ENCODE measurements at places on chromosomes 7 and 10.

GRCh38 chr7:44276571-44277221 lies 48.7 kb downstream of the CAMK2B start:
- DNase-seq = no peak

GRCh38 chr10:68721673-68722335 lies 765 bp downstream of the CCAR1 start:
- DNase-seq = no peak

GRCh38 chr10:78658645-78659597 lies 409.8 kb upstream of the ZMIZ1 start:
- DNase-seq = no peak

DNA sequence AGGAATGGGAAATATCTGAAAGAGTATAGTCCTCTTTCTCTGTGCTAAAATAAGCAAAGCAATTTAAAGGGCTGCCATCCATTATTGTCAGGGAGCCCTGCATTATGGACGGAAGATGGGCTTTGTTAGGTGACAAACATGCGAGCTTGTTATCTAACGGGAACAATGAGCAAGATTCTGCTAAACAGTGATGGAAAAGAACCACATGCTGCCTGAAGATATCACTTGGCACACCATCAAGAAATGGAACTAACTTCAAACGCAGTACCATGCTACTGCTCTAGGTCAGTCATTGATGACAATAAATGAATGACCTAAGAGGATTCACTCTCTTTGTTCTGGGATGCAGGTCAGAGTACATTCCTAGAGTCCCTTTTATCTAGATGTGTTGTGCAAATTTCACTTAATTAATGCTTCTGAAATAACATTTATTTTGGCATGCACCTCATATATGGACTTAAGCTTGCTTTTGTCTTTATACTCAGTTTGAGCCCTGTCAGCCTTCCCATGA lies 175.7 kb upstream of the PTN start:
- no peak for DNase-seq

GRCh38 chr10:12158111-12158510 lies 28.6 kb downstream of the SEC61A2 start:
- DNase-seq = no peak

DNA sequence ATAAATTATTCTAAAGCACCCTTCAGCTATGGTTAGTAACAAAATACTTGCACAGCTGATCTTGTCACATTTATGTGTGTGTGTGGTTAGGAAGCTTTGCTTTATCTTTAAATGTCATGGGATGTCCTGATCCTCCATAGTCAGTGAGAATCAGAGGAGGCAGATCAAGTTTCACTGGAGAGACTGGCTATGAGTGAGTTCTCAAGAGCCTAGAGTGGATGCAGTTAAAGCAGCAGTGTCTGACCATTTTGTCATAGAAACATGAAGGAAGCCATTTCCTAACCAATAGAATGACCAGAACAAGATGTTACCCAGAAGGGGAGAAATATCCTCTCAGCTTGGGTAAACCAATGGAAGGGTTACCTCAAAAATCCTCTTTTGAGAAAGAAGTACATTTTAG lies 207.2 kb upstream of the DKK1 start:
- DNase-seq = no peak

DNA sequence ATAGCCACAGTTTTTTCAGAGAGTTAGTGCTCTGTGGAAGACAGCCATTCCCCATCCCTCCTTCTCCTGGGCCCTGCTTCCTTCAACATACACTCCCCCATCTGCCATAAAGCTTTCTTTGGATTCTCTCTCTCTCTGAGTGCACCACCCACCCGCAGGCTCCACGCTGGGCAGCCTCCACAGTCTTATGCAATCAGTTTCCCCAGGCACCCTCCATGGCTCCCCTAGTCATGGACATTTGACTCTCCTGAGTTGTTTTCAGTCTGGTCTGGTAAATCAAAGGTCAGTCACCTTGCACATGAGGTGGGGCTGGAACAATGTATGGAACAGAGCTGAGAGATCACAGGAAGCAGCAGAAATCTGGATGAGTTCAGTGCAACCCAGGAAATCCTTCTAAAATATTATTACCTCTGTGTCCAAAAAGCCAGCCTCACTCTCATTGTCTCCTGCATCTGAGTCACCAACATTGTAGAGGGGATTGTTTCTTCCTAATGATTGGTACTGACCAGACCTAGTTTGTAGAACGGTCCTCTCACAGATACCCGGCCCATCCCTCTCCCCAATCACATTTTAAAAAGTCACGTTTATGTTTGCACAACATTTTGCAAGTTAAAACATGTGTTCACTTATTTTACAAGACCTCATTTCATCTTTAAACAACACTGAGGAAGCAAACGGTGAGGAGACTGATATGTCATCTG lies 70.1 kb downstream of the CYCS start:
- no peak for DNase-seq

DNA sequence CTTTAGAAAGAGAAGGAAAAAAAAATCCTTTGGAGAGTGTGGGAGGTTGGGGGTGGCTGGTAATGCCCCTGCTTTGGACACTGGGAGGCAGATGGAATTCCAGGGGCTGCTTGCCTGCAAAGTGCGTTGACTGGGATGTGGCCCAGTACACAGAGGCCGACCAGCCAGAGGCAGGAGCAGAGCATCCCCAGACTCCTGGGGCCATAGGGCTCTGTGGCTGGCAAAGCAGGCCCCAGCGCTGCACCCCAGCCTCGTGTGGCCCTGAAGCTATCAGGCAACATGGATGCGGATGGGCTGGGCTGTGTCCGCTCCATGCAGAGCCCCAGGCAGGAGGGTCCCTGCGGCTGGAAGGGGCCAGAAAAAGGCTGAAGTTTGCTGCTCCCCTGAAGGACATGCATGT lies 361.6 kb upstream of the FZD8 start:
- no peak for DNase-seq

GRCh38 chr7:24478137-24478655 lies 95.1 kb upstream of the PALS2 start:
- DNase-seq = no peak

GRCh38 chr10:124696446-124697392 lies 47.5 kb downstream of the FAM53B start:
- no peak for DNase-seq

DNA sequence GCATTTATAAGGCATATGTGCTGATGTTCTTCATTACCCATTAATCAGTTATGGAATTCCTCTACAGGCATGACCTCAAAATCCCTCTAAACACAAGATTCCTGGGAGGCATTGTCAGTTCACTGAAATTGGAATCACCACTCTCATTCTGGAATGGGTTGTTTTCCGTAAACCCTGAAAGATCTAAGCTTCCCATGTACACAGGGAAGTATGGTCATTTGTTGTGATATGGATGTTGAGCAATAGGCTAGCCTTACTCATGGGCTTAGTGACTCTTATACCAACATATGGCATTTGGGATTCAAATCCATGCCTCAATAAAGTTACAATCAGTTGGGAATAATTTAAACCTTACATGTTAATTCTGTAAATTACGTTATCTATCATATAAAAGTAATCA lies 258.0 kb downstream of the XPNPEP1 start:
- no peak for DNase-seq

- DNase-seq = no peak
Observed at GRCh38 chr10:69655124-69655867, 25.2 kb downstream of the FAM241B start.

DNA sequence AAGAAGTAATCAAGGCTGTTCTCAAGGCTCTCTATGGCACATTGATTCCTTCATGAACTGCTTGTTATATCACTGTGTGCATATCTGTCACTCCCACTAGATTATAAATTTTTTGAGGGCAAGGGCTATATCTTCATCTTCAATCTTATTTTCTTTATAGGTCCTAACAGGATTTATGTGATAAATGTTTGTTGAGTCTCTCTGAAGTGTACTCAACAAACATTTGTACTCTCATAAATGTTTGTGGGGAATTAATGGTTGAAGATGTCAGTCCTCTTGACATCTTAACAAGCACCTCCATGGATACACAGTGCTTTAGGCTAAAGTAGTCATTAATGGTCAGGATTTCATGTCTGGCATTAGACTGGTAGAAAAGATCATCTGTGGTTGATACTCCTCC lies 143.2 kb downstream of the RNLS start:
- DNase-seq = no peak

- DNase-seq = no peak
Observed at GRCh38 chr10:93139059-93139655, 65.5 kb downstream of the CYP26A1 start.

- no peak for DNase-seq
Observed at GRCh38 chr7:147014286-147014955, 897.8 kb downstream of the CNTNAP2 start.

DNA sequence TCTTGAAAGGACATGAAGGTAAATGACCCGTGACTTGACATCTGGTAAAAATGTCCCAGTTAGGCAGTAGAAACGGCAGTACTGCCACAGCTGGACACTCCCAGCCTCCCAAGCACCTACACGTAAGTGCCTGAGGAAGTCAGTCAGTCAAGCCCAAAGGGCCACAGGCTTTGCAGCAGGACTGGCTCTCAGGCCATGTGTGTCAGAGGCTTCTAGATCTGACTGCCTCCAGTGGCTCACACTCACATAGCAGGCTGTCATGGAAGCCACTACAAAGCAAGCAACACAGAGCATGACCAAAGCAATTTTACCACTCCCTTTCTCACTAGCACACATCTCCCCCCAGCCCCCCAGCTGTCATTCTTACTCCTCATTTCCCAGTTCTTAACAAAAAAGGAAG lies 17.8 kb upstream of the CCNJ start:
- DNase-seq = no peak

DNA sequence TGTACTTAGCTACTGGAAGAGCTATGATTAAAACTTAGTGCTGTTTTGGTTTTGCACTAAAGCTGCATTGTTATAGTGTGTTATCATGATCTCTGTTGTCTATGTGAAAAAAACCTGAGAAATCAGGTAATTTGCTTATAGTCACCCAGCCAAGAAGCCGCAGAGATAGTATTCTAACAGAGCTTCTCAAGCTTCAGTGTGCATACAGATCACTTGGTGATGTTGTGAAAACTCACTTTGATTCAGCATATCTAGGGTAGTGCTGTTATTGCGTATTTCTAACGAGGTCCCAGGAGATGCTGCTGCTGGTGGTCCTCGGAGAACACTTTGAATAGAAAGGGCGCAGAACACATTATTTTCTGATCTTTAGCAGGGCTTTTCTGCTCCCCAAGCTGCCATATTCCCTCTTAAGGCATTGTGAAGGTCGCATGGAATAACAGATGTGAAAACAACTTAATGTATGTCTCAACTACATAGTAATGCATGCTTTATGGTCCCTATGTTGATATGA lies 68.4 kb upstream of the PDCD4 start:
- no peak for DNase-seq

- no peak for DNase-seq
Observed at GRCh38 chr10:11810313-11810766, 12.8 kb upstream of the PROSER2 start.

DNA sequence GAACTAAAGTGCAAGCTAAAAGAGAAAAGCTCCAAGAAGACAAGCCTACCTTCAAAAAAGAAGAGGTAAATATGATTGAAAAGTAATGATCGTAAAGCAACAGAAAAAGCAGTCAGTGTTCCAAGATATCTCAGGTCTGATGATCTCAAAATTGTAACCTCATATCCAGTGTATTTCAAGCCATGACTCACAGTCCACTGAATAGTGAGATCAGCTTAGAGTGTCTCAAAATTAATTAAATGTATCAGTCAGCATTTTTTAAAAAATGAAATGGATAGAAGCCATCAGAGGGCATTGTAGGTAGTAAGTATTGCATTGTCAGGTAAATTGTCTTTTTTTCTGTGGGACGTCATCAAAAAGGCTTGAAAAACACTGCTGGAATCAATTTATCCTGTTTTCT lies 50.6 kb upstream of the AGBL3 start:
- no peak for DNase-seq

- DNase-seq = no peak
Observed at GRCh38 chr10:13707156-13707881, 120.6 kb downstream of the PRPF18 start.

DNA sequence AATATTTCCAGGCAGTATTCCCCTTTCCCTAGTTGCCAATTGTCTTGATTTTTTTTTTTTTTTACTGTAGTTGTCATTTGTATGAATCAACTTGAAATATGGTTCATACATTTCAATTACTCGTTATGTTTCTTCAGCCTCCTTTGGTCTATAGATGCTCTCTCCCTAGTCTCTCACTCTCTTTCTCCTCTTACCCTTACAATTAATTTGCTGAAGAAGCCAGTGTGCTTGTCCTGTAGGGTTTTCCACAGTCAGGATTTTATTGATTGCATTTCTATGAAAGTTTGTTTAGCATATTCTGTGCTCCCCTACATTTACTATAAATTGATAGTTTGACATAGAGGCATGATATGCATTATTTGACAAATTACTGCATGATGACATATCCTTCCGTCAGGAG lies 112.0 kb upstream of the PRKCQ start:
- no peak for DNase-seq

GRCh38 chr10:72218325-72218724 lies 2.2 kb upstream of the ASCC1 start:
- no peak for DNase-seq

DNA sequence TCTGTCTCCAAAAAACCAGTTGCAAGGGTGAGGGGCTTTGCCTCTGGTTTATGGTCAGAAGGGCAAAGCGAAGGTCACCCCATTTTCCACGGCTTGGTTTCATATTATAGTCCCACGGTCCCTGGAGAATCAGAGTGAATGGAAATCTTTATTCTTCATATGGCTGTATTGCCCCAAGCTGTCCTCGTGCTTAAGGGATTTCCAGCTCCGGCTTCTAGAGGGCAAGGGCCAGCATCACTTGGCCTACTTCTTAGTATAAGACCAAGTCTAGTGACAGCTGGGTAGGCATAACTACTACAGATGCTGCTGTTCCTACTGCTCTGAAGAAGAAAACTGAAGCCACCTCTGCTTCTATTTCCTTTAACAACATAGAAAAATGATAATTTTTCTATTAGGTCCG lies 63.2 kb downstream of the PARP12 start:
- no peak for DNase-seq

GRCh38 chr7:36868727-36869411 lies 144.6 kb upstream of the AOAH start:
- DNase-seq = no peak

- no peak for DNase-seq
Observed at GRCh38 chr10:58319599-58319998, 15.2 kb upstream of the UBE2D1 start.

- DNase-seq = no peak
Observed at GRCh38 chr10:77448226-77448625, 189.4 kb downstream of the KCNMA1 start.

DNA sequence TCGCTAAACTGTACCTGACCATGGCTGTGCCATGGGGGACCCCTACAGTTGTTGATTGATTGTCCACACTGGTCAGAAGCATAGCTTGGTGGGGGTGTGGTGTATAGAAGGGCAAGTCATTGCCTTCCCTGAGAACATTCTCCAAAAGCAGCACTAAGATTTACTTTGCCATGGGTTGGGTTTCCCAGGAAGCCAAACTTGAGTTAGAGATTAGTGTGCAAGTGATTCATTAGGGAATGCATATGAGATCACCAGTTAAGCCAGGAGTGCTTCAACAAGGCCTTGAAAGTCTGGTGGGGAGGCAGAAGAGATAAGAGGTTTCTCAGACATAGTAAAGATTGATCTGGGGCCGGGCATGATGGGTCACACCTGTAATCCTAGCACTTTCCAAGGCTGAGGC lies 21.4 kb upstream of the TPST1 start:
- no peak for DNase-seq
